CD4-positive, alpha-beta memory T cell (primary cell): ENCODE measurements at places on chromosomes 6 and 20.

DNA sequence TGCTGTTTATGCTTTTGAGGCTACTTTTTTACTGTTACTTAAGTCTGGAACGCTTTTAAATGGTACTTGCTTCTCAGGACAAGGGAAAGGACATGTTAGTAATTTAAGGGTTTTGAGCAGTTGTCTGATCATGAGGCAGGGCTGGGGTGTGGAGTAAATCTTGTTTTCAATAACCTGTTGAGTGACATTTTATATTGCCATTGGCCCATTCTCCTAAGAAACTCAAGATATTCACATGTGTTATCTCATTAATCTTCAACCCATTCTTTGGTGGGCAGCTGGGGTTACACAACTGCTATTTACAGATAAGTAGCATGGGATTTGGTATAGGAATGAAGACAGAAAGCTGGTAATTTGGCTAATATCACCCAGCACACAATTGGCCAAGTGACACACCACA is 44.6 kb upstream of the IL17A start:
- DNase-seq: no peak

GRCh38 chr20:13199279-13199678 is 21.8 kb upstream of the ISM1 start:
- no peak for DNase-seq

- no peak for DNase-seq
These were observed 66.5 kb downstream of the ADTRP start for GRCh38 chr6:11711984-11712711.

GRCh38 chr6:36853325-36853724 is 14.1 kb upstream of the CPNE5 start:
- DNase-seq: no peak

DNA sequence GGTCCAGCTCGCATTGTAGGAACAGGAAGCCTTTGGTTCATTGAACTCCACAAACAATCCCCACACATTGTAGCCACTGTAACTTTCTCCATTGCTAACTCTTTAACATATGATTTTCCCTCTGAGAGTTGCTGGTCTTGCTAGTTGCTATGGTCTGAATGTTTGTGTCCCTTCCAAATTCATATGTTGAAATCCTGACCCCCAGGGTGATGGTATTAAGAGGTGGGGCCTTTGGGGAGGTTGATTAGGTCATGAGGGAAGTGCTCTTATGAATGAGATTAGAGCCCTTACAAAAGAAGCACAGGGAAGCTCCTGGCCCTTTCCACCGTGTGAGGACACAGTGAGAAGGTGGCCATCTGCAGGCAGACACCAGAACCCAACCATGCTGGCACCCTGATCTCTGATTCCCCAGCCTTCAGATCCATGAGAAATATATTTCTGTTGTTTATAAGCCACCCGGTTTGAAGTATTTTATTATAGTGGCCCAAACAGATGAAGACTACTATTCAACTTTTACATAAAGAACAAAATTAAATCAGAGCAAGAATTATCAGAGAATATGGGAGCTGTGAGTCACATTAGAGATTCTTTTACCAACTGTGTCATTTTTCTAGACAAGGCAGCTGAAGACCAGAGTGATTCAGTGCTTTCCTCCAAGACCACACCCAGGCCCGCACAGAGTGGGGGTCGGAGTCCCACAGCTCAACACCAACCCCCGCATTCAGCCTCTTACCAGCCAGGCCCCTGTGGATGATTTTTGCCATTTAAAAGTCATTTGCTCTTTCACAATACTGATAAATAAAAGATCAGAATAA is 143.0 kb downstream of the SAMD5 start:
- DNase-seq: no peak
